ENCODE measurements at places on chromosomes 12 and 14. TPM values are rescaled to one million over a fixed set of nuclear protein-coding genes. Genes with fewer than 3 reads are reported as not detected.

CMA1 gene
- total RNA-seq = not detected

- no peak overlapping the region for H3K27ac ChIP-seq
- no peaks in the 10 kb centered on the region for H3K27me3 ChIP-seq
- no peaks in the 10 kb centered on the region for H3K4me1 ChIP-seq
Observed at GRCh38 chr12:73863546-73863945, 674.1 kb upstream of the ATXN7L3B start.

DNA sequence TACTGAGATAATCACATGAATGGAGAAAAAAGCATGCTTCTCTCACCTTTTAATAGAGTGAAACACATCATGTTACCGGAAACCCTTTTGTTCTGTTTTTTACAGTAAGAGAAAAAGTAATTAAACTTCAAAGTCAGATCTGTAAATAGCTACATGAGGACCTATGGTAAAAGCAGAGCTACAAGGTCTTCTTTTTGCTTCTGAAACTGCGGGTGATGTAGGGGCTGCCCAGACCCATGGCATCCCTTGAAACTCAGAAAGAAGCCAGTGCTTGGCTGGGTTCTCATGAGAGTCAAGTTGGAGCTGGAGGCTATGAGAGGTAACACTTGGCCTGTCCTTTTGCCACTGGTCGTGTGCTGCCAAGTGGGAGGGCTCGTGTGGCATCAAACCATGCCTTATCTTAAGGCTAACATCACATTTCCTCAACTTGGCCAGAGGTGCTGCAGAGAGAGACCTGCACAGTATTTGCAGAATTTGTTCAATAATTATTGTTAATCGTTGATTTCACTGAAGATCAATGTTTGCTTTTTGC lies 47.6 kb downstream of the EML1 start:
- no peak overlapping the region for H3K27ac ChIP-seq
- H3K4me3 ChIP-seq = no peak overlapping the region
- no peaks in the 10 kb centered on the region for H3K36me3 ChIP-seq
- no peak for DNase-seq
- no peaks in the 10 kb centered on the region for H3K4me1 ChIP-seq

GRCh38 chr12:17214929-17215328 lies 609.0 kb upstream of the LMO3 start:
- H3K27me3 ChIP-seq = no peaks in the 10 kb centered on the region
- no peak overlapping the region for H3K4me3 ChIP-seq
- no peak for DNase-seq
- H3K36me3 ChIP-seq = no peaks in the 10 kb centered on the region

DNA sequence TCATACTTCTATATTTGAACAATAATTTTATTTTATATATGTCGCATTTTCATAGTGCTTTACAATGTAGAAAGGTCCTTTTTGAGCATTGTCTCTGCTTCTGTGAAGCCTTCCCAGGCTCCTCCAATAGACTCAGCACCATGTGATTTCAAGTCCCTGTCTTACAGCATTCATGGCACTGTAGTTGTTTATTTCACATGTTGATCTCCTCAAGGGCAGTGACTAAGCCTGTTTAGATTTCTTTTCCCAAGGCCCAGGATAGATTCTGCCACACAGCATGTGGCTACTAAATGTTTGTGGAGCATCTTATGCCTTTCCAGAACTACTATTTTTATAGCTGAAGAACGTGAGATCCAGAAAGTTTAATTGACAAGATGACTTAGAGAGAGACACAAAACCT lies 391.7 kb downstream of the TMEM117 start:
- no peaks in the 10 kb centered on the region for H3K36me3 ChIP-seq
- H3K4me3 ChIP-seq = no peak overlapping the region
- DNase-seq = no peak
- no peaks in the 10 kb centered on the region for H3K4me1 ChIP-seq

GRCh38 chr12:15201056-15201455 lies 20.2 kb downstream of the RERG start:
- no peaks in the 10 kb centered on the region for H3K27me3 ChIP-seq
- H3K4me3 ChIP-seq = no peak overlapping the region
- H3K36me3 ChIP-seq = no peaks in the 10 kb centered on the region
- peak overlapping the region; percentile 15 for H3K27ac ChIP-seq
- DNase-seq = no peak

DNA sequence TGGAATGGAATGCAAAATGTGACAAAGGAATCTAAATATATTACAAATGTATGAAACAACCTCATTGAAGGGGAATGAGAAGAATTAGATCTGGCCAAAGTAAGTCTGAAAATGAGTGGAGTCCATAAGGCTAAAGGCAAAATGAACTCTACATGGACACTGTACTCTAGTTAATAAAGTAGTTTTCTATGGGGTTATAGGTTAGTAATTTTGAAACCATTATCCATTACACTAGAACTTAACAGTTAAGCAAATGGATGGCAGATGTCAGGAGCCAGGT lies 222.1 kb downstream of the NUAK1 start:
- no peaks in the 10 kb centered on the region for H3K4me1 ChIP-seq
- no peak for DNase-seq
- no peak overlapping the region for H3K27ac ChIP-seq
- no peaks in the 10 kb centered on the region for H3K36me3 ChIP-seq

Data from prostate gland (tissue), 2 donors.